Colonic mucosa (tissue), 4 donors: ENCODE measurements at places on chromosomes 2 and 18. TPM values are rescaled to one million over a fixed set of nuclear protein-coding genes. Genes with fewer than 3 reads are reported as not detected.
A peak's percentile ranks its signal among the peaks of the same experiment; 100 is the strongest.

Gene CRYGD
- total RNA-seq, result not detected

Gene PRKAG3
- total RNA-seq, result not detected

Gene AMER3
- total RNA-seq, result 0.56 TPM

Gene FBLN7
- total RNA-seq, result 0.10 TPM

DNA sequence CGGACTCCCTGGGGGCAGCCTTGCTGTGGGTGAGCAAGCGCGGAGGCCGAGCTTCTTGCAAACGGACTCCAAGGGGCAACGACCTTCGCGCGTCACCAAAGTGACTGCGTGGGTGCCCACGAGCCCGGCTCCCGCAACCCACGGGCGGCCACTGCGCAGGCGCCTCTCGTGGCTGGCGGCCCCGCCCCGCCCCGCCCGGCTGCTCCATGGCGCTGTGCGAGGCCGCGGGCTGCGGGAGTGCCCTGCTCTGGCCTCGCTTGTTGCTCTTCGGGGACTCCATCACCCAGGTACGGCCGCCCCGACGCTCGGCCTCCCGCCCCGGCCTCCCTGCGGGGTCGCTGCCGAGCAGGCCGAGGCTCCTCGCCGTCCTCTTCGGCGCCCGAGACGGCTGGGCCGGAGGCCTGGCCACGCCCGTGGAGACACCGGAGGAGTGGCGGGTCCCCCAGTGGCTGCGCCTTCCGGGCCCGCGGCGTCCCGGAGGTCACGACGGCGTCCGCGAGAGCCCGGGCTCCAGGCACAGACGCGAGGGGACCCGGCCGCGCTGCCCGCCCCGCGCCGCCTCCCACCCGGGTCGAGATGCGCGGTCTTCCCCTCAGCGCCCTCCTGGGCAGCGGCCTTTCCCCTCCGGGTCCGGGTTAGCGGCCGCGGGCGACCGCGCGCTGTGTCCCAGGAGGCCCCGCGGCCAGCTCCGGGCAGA, at the start of gene IAH1:
Gene IAH1, plus strand, starts transcription at position 191 of the 697 bp plus-strand sequence. Its CDS starts 16 bp downstream, at position 207.
- peak within 1 kb of the TSS; percentile 84 for H3K27ac ChIP-seq
- DNase-seq, result peak; percentile 66
- H3K27me3 ChIP-seq, result no peaks in the 10 kb centered on the region
- peaks cover 8% of the 10 kb centered on the region for H3K4me1 ChIP-seq
- H3K36me3 ChIP-seq, result no peaks in the 10 kb centered on the region

DNA sequence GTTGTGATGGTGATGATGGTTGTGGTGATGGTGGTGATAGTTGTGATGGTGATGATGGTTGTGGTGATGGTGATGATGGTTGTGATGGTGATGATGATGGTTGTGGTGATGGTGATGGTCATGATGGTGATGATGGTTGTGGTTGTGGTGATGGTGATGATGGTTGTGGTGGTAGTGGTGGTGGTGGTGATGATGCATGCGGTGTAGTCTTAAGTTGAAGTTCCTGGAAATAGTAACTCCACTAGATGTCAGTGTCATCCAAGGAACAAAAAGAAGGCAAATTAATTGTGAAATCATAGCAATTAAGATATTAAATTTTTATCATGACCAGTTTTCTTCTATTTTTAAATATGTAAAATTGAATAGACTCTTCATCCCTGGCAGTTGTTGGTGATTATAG, 309.2 kb downstream of the AGAP1 start:
- H3K4me1 ChIP-seq, result no peaks in the 10 kb centered on the region
- DNase-seq, result no peak
- H3K4me3 ChIP-seq, result no peak overlapping the region
- peaks cover 14% of the 10 kb centered on the region for H3K36me3 ChIP-seq
- H3K27me3 ChIP-seq, result no peaks in the 10 kb centered on the region

DNA sequence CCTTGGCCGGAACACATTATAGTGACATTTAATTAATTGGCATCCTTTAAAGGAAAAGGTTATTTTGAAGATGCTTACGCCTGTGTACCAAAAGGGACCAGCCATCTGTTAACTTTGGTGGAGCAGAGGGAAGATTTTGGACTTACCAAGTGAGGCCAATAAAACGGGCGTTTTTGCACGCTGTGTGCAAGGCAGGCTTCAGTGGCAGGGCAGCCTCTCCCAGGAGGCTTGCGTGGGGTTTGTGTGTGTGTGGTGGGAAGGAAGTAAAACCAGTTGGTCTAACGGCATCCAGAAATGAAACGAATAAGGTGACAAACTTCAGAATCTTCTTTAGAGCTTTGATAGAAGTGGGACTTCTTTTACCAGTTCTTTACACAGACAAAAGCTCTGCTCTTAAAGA, 191.7 kb downstream of the PRKCE start:
- no peak for DNase-seq
- no peaks in the 10 kb centered on the region for H3K27me3 ChIP-seq
- H3K4me1 ChIP-seq, result no peaks in the 10 kb centered on the region
- no peaks in the 10 kb centered on the region for H3K36me3 ChIP-seq
- no peak overlapping the region for H3K27ac ChIP-seq
- H3K4me3 ChIP-seq, result no peak overlapping the region

DNA sequence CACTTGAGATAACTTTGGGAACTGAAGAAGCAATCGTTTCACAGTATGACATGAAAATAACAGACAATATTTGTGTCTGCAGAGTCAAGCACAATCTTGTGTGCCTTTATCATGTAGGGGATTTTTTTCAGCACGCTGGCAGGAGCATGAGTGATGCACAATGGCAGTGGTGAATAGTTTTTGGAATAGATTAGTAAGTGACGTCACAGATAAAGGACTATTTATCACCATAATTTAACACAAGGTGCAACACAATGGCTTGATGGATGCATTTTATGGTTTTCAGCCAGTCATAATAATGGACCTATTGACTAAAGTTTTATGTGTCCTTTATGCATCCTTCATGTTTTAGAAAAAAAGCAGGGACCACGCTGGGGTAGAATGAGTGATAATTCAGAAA, 559.8 kb upstream of the FANCL start:
- H3K27me3 ChIP-seq, result no peaks in the 10 kb centered on the region
- H3K4me1 ChIP-seq, result no peaks in the 10 kb centered on the region
- no peaks in the 10 kb centered on the region for H3K36me3 ChIP-seq
- H3K27ac ChIP-seq, result no peak overlapping the region
- H3K4me3 ChIP-seq, result no peak overlapping the region

- no peak overlapping the region for H3K27ac ChIP-seq
- H3K4me1 ChIP-seq, result no peaks in the 10 kb centered on the region
- H3K36me3 ChIP-seq, result no peaks in the 10 kb centered on the region
- no peak for DNase-seq
- no peaks in the 10 kb centered on the region for H3K27me3 ChIP-seq
These were observed 144.4 kb upstream of the RNF152 start for GRCh38 chr18:62037012-62037742.

GRCh38 chr2:163441603-163442002, 294.2 kb downstream of the FIGN start:
- no peak overlapping the region for H3K27ac ChIP-seq
- DNase-seq, result no peak
- H3K27me3 ChIP-seq, result no peaks in the 10 kb centered on the region
- no peak overlapping the region for H3K4me3 ChIP-seq
- no peaks in the 10 kb centered on the region for H3K36me3 ChIP-seq

- H3K4me1 ChIP-seq, result no peaks in the 10 kb centered on the region
- no peaks in the 10 kb centered on the region for H3K27me3 ChIP-seq
- H3K27ac ChIP-seq, result no peak overlapping the region
- DNase-seq, result no peak
- H3K36me3 ChIP-seq, result no peaks in the 10 kb centered on the region
These were observed 53.7 kb downstream of the TRIB2 start for GRCh38 chr2:12770300-12770968.
